ENCODE measurements at places on chromosomes 7 and 10. TPM values are rescaled to one million over a fixed set of nuclear protein-coding genes. Genes with fewer than 3 reads are reported as not detected.

Gene SYPL1
- total RNA-seq = 50.0 TPM

Gene SH2D4B
- 0.36 TPM for total RNA-seq

Gene DMBT1
- not detected for total RNA-seq

Gene GPR26
- not detected for total RNA-seq

Gene NRCAM
- 14.8 TPM for total RNA-seq

Gene GDF2
- total RNA-seq = not detected

Gene ADARB2
- total RNA-seq = 1.7 TPM

Gene EIF5AL1
- 0.71 TPM for total RNA-seq

Gene ATOH7
- not detected for total RNA-seq

Gene CDH23
- 8.7 TPM for total RNA-seq

Gene ADAMTS14
- not detected for total RNA-seq

Gene KCP
- 0.43 TPM for total RNA-seq

Gene SFRP5
- 4.3 TPM for total RNA-seq

Gene ZNF727
- not detected for total RNA-seq
